Cardiac muscle cell (in vitro differentiated cells and primary cell): ENCODE measurements at places on chromosomes 2 and 18. TPM values are rescaled to one million over a fixed set of nuclear protein-coding genes. Genes with fewer than 3 reads are reported as not detected.

The MAP3K19 gene
- not detected in 2 replicates for total RNA-seq

DNA sequence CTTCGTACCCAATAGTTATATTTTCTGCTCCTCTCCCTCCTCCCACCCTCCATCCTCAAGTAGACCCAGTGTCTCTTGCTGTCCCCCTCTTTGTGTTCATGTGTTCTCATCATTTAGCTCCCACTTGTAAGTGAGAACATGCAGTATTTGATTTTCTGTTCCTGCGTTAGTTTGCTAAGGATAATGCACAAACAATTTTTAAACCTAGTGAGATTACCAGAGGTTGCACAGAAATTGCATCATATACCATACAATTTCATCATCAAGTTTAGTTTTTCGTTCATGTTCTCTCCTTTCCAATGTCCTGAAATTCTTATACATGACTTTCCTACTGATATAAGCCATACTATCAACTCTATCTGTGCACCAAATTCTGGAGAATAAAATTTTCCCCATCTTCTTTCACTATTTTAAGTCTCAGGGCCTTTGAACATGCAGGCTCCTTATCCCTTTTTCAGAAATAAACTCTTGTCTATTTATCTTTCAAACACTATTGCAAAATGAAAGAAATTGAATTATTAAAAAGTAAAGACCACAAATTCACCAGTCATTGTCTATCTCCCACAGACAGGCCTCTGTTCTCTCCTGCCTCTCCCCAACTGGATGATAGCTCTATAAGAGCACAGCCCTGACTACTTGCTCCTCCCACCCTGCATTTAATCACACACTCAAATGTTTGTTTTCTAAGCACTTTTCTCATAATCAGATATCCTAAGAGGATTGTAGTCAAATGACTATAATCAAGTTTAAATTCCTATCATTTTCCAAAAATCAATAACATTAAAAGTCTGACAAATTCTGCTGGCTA is 27.2 kb upstream of the B4GALT6 start:
- DNase-seq = no peak

GRCh38 chr2:60819936-60820335 is 61.4 kb upstream of the REL start:
- no peak for DNase-seq

- DNase-seq = no peak
These were observed 74.4 kb upstream of the MYCN start for GRCh38 chr2:15865923-15866322.

GRCh38 chr18:179499-179898 is 21.1 kb downstream of the USP14 start:
- DNase-seq = no peak
